ENCODE measurements at places on chromosomes 2 and 18.

DNA sequence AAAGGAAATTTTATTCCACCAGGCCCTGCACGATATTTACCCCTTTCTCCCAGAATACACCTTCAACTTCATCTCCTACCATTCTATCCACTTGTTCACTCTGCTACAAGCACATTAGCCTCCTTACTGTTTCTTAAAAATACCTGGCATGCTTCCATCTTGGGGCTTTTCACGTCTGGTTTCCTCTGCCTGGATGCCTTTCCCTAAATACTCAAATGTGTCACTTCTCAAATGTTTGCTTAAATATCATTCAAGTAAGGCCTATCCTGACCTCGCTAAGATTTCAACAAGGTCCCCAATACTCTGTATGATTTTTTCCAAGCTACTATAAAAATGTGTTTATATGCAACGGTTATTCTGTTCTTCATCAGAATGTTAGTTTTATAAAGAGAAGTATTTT is 433.0 kb upstream of the CHAC2 start:
- DNase-seq = no peak

DNA sequence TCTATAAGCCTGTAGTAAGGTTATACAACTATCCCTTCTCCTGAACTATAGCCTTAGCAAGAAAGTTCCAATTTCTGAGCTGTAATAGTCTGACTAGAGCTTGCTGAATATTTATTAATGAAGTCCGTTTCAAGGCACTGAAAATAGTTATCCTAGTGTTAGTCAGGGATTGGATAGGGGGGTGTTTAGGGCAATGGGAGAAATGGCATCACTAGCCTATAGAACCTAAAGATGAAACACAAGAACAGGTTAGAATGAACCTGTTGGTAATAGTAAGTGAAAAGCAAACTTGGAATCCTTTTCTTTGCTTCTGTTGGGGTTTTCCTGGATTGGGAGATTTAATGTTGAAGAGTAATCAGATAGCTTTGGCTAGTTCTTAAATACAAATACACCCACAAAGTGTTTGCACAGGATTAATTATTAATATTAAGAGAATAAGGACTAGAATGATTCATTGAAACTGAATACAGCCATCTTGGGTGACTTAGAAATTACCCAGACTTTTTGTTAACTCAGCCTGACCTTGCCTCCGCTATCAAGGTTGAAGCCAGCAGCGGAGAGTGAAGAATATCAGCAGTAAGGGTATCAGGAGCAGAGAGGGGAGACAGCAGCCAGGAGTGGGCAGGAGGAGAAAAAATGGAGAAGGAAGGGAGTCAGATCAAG is 14.4 kb downstream of the CCNT2 start:
- no peak for DNase-seq

- no peak for DNase-seq
Observed at GRCh38 chr18:5543036-5543680, 639 bp downstream of the EPB41L3 start.

- DNase-seq = peak; percentile 89
Observed at GRCh38 chr2:173964565-173965371, 405 bp downstream of the SP3 start.

DNA sequence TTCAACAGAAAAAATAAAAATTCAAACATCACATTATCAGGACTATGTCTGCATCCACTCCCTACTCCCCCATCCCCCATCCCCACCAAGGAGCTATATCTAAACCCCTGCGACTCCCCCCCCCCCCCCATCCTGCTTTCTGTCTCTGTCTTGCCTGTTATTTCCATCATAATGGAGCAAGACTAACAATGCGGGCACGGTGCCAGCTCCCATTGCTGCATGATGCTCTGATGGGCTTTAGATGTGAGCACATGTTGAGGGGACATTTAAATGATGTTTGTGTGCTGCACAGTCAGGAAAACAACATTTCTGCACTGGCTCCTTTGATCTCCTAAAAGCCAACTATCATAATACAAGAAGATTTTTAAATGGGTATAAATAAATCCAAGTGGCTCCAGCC is 644.2 kb upstream of the SETBP1 start:
- DNase-seq = peak; percentile 60

DNA sequence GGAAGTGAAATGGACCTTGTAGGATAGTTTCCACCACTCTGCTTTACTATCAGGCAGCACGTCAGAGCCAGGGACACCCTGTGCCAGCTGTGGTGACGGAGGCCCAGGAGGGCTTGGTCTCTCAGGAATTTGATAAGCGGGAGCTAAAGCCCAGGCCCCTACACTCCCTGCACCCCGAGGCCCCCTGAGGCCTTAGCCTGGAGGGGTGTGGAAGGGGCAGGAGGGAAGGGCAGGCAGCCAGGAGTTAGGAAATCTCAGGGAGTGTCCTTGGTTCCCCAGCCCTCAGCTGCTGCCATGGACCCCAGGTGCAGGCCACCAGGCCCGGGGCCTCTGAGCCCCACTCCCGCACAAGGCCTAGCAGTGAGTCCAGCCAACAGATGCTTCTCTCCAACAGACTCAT is 38.2 kb downstream of the PDIA6 start:
- DNase-seq = no peak

DNA sequence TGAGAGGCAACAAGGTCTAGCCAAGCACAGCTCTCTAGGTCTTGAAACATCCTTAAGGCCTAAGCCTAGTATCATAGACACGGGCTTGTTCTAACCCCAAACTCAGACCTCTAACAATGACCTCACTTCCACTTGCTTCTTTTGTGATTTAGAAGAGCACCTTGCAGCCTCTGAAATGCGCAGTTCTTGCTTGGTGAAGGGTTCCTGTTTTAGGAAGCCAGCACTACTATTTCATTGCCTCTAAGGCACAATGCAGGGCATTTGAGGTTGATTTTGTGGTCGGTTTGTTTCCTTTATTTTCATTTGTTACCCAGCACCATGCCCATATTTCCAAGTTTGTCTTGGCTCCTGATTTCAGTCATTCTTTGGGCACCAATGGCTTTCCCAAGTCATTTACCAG is 117.0 kb upstream of the CYP1B1 start:
- no peak for DNase-seq

- no peak for DNase-seq
Observed at GRCh38 chr2:240585681-240586197, 795 bp upstream of the CAPN10 start.

DNA sequence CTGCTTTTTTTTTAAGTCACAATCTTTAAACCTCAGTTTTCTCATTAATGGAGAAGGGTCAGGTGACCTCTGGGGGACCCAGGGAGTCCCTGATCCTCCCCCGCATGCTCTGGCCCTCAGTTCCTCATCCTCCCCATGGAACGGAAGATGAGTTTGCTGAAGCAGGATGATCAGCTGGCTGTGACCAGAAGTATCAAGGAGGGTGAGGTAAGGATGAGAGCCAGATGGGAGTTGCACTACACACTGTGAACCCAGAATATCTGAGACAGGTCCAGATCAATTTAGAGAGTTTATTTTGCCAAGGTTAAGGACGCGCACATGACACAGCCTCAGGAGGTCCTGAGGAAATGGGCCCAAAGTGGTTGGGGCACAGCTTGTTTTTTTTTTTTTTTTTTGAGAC is 3.8 kb downstream of the CATIP start:
- no peak for DNase-seq

GRCh38 chr18:60372596-60372995 is at the start of gene MC4R:
Gene MC4R, minus strand, starts transcription at chr18:60372775. Its CDS starts 426 bp downstream, at chr18:60372349.
- DNase-seq = peak; percentile 0

- no peak for DNase-seq
Observed at GRCh38 chr2:195594248-195594647, 62.8 kb upstream of the SLC39A10 start.
